Lung microvascular endothelial cell (primary cell): ENCODE measurements at places on chromosomes 5 and 9. TPM values are rescaled to one million over a fixed set of nuclear protein-coding genes. Genes with fewer than 3 reads are reported as not detected.

- no peak for DNase-seq
Measured at GRCh38 chr5:88557881-88558280, 289.2 kb upstream of the TMEM161B start.

DNA sequence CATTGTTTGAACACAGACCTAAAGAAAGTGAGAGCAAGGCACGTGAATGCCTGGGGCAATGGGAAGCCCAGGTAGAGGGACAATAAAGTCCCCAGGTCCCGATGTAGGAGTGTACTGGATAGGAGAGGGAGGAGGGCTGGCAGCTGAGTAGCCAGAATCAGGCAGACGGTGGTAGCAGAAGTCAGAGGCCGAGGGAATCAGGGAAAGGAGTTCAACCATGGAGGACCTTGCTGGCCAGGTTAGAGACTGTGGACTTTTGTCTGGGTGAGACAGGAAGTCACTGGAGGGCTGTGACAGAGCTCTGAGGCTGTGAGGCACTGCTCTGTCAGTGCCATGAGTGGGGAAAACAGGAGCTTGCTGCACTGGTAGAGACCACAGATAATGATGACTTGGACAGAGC lies 248.2 kb downstream of the EFNA5 start:
- no peak for DNase-seq

DNA sequence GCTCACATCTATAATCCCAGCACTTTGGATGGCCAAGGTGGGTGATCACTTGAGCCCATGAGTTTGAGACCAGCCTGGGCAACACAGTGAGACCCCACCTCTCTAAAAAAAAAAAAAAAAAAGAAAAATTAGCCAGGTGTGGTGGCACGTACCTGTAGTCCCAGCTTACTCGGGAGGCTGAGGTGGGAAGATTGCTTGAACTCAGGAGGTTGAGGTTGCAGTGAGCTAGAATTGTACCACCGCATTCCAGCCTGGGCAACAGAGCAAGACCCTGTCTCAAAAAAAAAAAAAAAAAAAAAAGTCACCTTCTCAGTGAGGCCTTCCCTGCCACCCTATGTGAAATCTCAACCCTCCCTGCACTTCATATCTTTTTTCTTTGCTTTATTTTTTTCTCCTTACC lies 14.0 kb upstream of the SEPTIN8 start:
- no peak for DNase-seq

DNA sequence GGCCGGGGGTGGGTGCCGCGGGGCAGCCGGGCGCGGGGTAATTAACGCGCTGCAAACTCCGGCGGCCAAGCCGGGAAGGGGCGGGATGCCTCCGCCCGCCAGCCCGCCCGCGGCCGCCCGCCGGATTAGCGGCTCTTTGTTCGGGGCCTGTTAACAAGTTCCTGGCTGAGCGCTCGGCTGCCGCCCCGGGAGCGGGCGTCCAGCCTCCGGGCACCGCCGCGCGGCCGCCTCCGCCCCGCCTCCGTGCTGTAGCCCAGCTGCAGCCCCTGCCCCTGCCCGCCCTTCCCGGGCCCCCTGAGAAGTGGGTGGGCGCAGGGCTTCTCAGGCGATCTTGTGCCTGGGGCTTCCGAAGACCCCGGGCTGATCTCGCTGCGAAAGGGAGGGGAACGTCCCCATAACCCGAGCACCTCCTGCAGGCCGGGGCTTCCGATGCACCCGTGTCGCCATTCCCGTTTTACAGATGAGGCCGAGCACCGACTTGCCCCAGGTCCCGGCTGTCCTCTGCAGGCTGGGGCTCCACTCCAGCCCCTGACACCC lies 7.5 kb downstream of the UNC5A start:
- peak; percentile 45 for DNase-seq

GRCh38 chr5:11319836-11320580 lies 559.0 kb upstream of the DAP start:
- no peak for DNase-seq

DNA sequence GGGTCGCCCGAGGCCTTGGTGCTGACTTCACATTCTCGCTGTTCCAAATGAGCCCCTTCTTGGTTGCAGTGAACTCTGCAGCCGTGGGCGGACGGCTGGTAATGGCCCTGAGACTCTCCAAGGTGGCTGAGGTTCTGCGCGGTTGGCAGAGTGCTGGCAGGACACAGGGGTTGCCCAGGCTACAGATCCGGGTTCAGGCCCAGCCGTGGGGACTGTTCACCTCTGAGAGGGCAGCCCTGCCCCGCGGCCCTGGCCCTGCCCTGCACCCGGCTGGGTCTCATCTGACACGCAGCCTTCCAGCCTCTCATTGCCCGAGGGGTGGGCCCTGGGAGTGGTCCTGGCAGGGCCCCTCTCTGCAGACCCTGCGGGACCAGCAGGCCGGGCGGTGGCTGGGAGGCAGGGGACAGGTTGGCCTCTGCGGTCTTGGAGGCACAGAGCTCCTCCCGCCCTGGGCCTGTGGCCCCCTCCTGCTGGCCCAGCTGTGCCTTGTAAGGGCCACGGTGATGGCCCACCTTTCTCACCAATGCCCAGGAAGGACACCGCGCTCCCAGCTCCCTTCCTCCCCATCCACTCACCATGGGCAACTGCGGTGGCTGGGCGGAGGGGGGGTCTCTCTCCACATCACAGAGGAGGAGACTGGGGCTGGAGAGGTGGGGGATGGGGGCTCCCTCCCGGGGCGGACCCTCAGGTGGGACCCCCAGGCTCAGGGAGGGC lies 51.6 kb downstream of the AHRR start:
- DNase-seq = no peak

NTNG2 gene
- 0.40 and 1.1 TPM in 2 replicates for total RNA-seq

DNA sequence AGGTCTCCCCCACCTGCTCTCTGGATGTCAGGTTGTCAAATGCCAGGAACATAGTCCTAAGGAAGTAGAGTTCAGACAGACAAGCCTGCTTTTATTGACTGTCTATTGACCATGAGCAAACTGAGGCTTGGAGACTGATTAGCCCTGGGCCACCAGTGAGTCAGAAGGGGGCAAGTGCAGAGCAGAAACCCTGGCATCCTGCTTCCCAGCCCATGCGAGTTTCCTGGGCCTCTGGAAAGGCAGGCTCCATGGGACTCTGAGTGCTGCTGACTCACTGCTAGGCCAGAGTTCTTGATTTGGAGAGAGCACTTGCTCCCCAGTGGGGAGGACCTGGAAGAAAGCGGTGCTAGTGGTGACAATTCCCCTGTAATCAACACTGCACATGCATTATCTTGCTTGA lies 2.8 kb upstream of the HBEGF start:
- DNase-seq = no peak

DNA sequence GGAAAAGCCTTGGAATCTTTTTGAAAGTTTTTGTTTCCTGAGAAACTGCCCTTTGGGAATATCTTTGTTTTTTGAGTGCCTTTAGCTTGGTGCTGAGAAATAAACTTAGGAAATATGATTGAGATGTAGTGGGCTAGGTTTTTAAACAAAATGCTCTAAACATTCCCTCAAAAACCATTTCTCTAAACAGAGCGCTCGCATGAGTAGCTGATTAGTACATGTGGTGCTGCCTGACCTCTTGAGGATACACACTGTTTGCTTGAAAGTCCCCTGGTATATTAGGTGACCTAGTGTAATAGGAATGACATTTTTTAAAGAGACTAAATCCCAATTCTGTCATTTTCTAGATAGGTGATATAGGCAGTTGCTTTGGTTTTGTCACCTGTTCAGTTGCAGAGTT lies 132.3 kb downstream of the ADAMTSL1 start:
- peak; percentile 29 for DNase-seq

DNA sequence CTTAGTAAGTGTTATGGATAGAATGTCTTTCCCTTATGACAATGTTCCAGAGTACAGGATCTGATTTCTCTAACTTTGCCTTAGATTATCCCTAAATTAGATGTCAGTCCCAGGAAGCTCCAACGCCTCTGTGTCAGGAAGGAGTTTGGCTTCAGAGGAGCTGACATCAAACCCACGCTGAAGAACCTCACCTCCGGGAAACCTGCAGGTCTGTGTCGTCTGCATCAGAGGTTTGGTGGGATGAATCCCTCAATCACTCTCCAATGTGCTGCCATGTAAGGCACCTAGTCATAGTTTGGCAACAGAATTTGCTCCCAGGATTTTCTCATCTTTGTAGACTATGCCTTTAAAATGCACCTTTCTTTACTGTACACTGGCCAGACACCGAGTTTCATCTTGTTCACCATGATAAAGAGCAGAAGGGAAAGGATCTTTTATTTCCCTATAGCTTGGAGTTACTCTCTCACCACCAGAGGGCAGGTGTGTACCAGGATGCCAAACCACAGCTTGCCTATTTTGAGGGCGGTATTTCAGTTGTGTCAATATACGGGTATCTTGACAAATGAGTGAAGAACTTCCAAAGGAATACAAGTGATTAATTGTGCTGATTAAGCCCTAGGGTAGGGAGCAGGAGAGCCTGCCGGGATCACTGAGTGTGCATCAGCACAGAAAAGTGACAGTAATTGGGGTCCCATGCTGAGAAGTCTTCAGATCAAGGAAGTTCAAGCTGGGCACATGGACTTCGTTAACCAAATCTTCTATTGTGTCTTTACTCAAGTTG lies 23.4 kb downstream of the MINAR2 start:
- peak; percentile 66 for DNase-seq

RGS7BP gene
- 0.20 and 0.22 TPM in 2 replicates for total RNA-seq

GRCh38 chr5:71862507-71863060 lies 143.5 kb downstream of the CARTPT start:
- DNase-seq = no peak

GRCh38 chr5:133889271-133889905 lies 79.0 kb downstream of the C5orf15 start:
- DNase-seq = no peak

DNA sequence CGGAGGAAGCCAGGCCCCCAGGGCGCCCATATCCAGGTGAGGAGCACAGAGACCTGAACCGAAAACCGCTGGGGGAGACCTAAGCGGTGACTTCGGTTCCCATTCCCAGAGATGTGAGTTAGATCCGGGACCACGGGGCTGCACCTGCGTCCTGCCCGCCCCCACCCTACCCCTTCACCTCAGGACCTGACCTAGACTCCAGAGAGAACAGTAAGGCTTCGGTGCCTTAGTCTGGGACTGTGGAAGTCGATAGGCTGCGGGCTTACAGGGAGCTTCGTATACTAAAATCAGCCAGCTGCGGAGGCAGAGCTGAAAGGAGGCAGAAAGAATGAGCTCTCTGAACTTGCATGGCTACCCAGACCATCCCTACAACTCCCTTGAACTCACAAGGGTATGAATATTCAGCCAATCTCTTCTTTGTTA lies 518 bp upstream of the FAM13B start:
- DNase-seq = no peak

DNA sequence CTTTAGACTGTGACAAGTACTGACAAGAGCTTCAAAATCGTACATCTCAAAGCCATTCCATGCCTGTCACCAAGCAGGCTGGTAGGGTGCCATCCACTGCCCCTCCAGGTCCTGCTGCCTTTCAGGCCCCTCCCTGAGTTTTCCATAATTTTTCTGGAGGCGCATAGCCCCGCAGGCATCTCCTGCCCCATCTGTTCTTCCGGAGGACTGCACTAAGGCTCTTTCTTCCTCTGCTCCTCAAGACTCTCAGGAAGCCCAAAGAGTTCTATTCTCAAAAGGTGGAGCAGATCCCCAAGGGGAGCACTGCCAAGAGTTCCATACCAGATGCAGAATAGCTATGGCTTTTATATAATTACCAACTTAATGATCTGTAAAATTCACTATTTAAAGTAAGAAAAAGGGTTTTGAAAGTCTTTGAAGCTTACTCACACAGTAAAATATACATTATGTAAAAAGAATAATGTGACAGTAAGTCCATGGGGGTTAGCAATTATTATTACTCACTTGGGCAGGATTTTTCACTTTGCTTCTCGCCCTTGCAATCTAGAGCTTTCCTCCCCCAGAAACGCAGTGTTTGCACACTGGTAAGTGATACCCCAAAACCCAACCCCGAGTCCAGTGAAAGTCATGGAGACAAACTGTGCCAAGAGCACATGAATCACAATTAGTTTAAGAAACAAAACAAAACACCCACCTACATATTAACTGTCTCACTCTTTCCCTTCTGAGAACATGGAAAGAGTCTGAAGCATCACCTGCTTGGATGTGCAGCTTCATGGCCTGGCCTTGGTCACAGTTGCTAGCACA lies 114.1 kb upstream of the DAPK1 start:
- no peak for DNase-seq

DNA sequence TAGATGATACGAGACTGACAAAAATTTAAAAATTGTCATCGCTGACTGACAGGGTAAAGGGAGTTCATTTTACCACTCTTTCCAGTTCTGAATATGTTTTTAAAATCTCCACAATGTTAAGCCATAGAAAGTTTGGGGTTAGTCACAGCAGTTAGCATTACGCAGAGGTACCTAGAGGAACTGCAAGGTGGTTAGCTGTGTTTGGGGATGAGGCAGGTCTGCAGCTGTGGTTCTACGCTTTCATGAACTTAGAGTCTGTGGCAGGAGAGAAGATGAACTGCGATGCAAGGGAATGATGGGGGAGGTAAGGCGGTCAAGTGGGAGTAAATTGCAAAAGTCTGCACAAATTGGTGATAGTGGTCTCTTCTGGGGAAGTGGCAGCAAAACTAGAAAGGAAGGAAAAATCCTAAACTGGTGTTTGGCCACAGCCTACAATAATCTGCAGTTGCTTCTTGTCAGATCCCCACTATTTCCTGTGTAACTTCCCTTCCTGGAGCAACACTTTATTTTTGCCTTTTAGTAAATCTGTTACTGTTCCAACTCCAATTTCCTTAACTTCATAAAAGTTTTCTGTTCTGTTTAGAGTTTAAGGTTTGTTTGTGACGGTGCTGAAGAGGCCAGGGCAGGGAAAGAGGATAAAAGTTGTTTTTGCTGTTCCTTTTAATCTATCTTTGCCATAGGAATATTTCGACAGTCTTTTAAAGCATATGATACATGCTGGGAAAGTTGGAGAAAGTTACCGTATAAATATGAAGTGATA lies 38.6 kb upstream of the SNX2 start:
- peak; percentile 12 for DNase-seq

DNA sequence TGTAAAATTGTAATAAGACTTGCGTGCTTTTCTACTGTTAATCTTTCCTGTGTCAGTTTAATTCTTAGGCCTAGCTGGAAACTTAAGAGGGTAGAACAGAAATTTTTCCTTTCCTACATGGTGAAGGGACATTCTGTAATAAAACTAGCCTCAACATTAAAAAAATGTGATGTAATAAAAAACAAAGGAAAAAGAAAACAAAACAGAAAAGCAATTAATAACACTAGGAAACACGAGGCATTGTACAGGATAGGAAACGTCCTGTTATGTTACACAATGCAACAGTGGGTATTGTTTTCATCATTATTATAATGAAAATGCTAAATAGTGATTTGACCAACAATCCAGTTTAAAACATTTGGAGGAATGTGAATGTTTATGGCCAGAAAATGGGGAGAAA lies 47.8 kb downstream of the FXN start:
- peak; percentile 73 for DNase-seq

GRCh38 chr5:152288499-152288898 lies 116.6 kb downstream of the NMUR2 start:
- DNase-seq = no peak

DNA sequence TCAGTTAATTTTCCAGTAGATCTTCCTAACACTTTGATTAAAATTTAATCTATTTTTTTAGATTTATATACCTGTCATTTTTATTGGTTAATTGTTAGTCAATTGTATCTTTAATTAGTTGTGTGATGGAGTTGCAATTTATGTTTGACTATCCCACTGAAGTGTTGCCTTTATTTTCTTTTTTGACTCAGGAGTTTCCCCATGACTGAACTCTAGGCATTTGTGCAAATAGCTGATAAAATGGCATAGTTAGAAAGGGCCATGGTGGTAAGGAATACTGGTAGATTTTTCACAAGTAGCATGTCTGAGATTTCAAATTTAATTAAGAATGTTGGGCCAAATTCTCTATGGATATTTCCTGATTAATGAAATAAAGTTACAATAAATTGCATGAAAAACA lies 273.1 kb upstream of the DAB2 start:
- DNase-seq = no peak

BAAT gene
- not detected in 2 replicates for total RNA-seq

MEF2C gene
- 91.5 and 122 TPM in 2 replicates for total RNA-seq
